ENCODE measurements at places on chromosomes 5 and 9.

GRCh38 chr9:113857875-113858274, 18.2 kb upstream of the ZNF618 start:
- DNase-seq = no peak

DNA sequence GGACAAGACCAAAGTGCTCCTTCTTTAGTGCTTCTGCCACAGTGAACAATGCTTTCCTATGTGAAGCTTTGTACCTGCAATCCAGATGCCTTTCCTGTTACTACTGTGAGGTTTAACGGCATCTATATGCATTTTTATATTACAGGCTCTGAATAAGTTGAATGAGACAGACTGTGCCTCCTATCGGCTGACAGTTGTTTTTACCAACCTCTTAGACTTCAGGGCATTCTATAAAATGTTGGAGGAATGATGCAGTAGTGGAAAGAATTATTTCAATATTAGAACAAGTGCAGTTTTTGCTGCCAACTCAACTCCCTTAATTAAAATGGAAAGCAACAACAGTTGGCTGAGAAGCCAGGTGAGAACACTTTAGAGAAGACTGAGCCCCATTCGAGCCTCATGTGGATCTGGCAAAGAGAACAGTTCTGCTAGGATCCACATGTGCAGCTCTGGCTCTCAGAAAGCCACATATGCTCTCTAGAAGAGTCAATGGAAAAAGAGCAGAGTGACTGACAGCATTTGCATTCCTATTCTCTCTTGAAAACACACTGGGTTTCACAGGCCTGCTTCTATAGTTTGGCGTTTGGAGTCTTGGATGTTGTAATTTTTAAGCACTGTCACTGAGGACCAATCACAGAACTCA, 147.5 kb downstream of the LURAP1L start:
- no peak for DNase-seq

- no peak for DNase-seq
These were observed 14.5 kb upstream of the CAMSAP1 start for GRCh38 chr9:135921749-135922310.

- no peak for DNase-seq
These were observed 1.4 kb upstream of the PPP2CA start for GRCh38 chr5:134227259-134227658.

DNA sequence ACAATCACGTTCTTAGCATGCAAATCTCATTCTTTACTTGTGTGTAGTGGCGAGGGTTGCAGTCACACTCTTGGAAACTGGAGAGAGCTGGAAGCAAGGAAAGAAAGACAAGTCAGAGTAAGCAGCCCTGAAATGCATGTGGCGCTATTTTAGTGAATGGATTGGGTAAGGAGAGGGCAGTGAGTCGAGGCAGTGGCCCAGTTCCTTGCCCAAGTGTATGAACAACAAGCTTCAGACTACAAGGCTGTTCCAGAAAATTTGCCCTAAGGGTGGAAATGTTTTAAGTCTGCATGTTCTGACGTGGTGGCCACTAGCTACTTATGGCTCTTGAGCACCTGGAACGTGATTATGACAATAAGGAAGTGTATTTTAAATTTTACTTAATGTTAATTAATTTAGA, 59.4 kb upstream of the PTPN3 start:
- DNase-seq = no peak

DNA sequence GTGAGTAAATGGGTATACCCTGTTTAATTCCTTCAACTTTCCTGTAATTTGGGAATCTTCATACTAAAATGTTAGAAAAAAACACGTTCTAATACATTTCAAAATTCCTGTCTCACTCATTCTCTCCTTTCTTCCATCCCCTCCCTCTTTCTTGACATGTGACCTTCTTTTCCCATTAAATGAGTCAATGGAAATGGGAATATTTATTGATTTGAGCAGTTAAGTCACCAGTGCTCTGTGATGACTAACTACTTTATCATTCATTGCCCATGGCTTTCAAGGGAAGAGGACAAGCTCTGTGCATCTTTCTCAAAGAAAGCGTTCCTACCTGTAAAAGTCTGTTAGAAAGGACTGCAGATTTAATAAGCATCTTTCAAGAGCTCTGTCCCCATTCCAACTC, 144.4 kb upstream of the MAP3K1 start:
- DNase-seq = no peak

- no peak for DNase-seq
These were observed 72.6 kb downstream of the GTF3C4 start for GRCh38 chr9:132742821-132743311.

DNA sequence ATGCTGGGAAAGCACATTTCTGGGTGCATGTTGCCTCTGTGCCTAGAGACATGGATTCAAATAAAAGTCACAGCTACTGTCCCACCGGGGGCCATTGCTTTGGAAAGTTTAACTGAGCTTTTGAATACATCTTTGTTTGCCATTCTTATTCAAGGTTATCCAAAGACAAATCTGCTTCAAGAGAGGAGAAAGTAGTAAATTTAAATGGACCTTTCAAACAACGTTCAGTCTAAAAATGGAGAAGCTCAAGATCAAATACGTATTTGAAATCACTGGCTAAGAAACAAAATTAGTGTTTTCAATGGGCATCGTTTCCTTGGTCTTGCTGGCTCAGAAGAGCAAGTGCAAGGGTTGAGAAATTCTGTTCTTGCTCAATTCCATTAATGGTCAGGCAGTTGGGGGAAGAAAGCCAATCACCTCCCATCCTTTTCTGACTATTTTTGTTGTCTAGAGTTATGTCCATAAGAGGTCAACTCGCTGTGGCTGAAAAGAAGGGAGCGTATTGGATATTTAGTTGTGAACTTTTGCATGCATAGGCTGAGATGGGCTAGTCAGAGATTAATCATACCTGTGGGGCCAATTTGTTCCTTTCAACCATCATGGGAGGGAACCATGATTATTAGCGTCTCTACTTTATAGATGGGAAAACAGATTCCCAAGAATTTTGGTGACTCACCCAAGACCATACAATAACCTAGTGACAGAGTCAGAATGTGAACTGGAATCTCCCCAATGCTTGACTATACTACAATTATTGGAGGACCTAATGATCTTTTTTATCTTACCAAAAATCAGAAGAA, 276.2 kb upstream of the TNC start:
- no peak for DNase-seq

GRCh38 chr5:111454198-111454622, 58.1 kb downstream of the STARD4 start:
- DNase-seq = no peak

- DNase-seq = no peak
These were observed 6.3 kb upstream of the KCNIP1 start for GRCh38 chr5:170497311-170498038.

GRCh38 chr5:117302949-117303348, 728.3 kb upstream of the SEMA6A start:
- DNase-seq = no peak

GRCh38 chr5:34703767-34704713, 47.9 kb downstream of the RAI14 start:
- DNase-seq = no peak

GRCh38 chr5:41871852-41872251, 1.6 kb upstream of the OXCT1 start:
- DNase-seq = no peak

GRCh38 chr5:95832664-95833063, 10.1 kb upstream of the GLRX start:
- DNase-seq = no peak

- DNase-seq = no peak
These were observed 95.5 kb downstream of the USP20 start for GRCh38 chr9:129930743-129931142.

- no peak for DNase-seq
These were observed 416.1 kb upstream of the TRPC7 start for GRCh38 chr5:136781464-136781863.

GRCh38 chr9:14350349-14350728, 36.4 kb upstream of the NFIB start:
- no peak for DNase-seq

- DNase-seq = no peak
These were observed 126.9 kb upstream of the ANKH start for GRCh38 chr5:14998491-14998890.

DNA sequence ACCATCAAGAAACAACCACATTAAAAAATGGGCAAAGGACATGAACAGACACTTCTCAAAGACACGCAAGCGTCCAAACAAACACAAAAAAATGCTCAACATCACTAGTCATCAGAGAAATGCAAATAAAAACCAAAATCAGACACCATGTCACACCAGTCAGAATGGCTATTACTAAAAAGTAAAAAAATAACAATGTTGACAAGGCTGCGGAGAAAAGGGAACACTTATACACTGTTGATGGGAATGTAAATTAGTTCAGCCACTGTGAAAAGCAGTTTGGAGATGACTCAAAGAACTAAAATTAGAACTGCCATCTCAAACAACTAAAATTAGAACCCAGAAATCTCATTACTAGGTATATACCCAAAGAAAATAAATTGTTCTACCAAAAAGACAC, 80.4 kb downstream of the CAAP1 start:
- no peak for DNase-seq

GRCh38 chr5:168469816-168470215, 16.5 kb upstream of the RARS1 start:
- DNase-seq = no peak

DNA sequence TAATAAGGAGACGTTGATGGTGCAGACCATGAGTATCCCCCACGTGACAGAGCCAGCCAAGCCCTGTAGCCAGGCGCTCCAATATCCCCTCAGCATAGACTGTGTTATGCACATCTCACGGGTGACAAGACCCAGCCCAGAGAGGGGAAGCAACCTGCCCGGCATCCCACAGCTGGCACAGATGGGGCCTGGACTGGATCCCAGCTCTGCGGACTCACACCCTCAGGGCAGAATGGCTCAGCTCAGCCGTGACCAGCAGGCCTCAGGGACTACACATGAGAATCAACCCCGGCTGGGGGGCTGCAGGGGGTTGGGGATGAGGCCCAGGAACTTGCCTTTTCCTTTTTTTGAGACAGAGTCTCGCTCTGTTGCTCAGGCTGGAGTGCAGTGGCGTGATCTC, 11.7 kb downstream of the FIBCD1 start:
- DNase-seq = peak; percentile 70

DNA sequence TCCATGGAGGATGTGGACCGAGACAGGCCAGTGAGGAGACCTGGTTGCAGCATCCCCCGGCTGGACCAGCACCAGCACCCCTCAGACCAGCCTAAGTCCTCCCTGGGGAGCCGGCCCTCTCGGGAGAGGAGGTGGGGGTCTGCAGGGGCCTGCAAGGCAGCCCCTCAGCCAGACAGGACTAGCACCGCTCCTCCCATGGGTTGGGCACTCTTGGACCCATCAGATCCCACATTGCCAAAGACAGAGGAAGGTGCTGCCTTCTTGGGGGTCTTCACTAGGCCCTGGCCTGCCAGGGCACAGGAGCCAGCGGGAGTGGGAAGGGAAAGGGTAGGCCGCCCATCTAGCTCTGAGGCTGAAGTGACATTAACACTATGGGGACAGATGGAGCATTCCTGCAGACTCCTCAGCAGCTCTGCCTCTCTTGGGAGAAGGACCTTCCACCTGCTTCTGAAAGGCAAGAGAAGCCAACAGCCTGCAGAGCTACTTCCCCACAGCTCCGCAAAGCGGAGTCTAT, 6.8 kb downstream of the IL13 start:
- DNase-seq = no peak

DNA sequence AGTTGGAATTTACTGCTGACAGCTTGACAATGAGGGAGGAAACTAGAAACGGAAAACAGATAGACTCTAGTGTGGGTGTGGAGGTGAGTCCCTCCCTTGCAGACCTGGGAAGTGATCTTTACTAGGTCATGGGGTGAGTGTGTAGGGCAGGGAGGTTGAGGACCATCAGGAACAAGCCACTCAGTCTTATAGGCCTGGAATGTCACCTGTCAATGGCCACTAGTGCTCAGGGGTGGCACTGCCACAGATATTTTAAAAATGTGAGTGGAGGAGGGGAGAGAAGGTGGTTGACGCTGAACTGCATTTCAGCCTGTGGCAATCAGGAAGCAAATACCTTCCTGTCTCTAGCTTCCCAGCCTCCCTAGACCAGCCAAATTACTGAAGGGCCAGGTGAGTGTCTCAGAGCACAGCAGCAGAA, 9.0 kb downstream of the OR2S2 start:
- DNase-seq = no peak

DNA sequence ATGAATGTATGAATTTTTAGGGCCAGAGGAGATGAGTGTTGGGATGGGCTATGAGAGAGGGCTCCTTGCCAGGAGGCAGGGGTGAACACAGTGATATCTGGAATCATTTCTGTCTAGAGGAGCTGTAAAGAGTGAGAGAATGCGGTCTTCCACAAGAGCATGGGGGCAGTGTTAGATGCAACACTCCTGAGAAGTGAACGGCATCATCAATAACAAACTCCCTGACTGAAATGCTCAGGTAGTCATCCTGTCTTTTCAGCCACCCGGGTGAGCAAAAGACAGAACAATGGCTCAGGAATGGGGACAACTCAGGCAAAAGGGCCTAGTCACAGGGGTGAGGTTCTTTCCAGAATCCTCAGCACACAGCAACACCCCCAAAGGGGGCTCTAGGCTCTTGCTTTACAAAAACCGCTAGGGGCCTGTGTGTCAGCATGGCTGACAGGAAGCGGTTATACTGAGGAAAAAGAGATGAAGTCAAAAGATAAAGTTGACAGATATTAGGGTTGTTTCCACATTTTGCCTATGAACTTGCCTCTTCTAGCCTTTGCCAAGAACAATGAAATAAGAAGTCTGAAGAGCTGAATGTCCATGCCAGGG, 104.6 kb upstream of the LRRTM2 start:
- no peak for DNase-seq

DNA sequence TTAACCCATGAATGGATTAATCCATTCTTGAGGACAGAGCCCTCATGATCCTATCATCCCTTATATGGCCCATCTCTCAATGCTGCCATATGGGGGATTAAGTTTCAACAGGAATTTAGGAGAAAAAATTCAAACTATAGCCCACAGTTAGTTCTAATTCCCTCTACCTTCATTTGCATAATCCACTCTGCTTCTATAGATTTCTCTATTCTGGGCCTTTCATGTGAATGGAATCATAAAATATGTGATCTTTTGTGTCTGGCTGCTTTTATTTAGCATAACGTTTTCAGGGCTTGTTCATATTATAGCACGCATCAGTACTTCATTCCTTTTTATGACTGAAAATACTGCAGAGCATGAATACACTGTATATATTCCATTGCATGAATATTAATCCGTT, 55.4 kb downstream of the CTSL start:
- no peak for DNase-seq

DNA sequence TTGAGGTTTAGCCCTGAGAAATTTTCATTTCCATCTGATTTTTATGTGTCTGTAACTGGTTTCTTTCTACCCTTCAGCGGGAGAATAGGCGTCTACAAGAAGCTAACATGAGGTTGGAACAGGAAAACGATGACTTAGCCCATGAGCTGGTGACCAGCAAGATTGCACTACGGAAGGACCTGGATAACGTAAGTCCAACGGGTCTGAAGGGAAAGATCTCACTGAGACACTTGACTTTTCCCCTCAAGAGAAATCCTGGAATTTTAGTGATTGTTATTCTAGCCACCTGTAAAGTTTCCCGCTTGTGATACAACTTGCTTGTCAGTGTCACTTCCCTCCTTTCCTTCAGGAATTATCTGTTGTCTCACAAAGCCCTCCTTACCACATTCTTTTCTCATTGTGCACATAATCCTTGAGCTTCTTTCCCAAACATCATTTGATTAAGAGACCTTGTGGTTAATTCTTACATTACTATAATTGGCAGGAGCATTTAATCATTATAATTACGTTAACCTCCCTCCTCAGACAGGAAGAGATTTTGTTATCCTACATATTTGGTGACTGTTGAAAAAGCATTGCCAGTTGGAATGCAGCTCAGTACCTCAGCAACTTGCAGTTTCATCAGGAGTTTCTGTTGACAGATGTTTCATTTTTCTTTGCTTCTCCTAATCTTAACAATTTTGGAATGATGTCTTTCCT, 56.9 kb downstream of the GPR21 start:
- DNase-seq = no peak
